ENCODE measurements at places on chromosomes 1 and 21.

DNA sequence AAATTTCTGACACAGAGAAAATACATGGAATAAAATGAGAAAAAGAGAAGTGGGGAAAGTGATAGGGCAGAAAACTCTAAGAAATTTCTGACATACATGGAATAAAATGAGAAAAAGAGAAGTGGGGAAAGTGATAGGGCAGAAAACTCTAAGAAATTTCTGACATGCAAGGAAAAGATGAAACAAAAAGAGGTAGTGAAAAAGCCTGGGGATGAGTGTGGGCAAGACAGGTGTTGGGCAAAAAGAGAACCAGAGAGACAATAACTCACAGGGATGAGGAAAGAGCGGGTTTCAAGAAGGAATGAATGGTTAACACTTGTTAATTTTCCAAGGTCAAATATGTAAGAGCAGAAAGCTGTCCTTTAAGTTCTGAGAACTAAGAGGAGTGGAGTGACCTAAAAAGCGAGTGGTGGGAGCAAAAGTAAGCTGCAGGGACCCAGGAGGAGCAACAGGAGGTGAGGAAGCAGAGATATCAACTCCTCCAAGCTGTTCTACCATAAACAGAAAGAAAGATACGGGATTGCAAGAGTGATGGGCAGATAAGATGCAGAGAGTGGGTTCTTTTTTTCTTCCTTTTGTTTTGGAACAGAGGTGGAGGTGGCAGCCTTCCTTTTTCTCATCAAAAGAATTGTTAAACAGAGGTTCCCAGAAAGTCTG, 29.9 kb upstream of the EXO1 start:
- no peak for DNase-seq

- DNase-seq: no peak
Measured at GRCh38 chr1:75711846-75712245, 12.7 kb upstream of the ACADM start.

GRCh38 chr1:198056255-198056654, 100.5 kb upstream of the NEK7 start:
- DNase-seq: no peak

- DNase-seq: no peak
Measured at GRCh38 chr1:59266927-59267293, 30.0 kb upstream of the FGGY start.

DNA sequence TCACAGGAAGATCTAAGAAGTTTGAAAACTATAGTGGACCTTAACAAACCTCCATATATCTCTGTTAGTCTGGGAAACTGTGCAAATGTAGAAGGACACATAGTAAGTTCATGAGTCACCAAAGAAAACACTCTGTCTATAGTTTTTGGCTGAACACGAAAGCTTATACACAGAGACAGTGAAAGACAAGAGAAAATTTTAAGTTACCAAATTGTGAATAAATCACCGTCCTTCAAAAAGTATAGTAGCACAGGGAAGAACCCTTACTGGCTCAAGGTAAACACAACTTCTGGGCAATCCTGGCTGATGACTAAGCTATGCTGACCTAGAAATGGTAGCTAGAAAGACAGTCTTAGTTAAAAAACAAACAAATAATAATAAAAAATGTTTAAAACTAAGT, 1057.9 kb downstream of the AMY1C start:
- no peak for DNase-seq

DNA sequence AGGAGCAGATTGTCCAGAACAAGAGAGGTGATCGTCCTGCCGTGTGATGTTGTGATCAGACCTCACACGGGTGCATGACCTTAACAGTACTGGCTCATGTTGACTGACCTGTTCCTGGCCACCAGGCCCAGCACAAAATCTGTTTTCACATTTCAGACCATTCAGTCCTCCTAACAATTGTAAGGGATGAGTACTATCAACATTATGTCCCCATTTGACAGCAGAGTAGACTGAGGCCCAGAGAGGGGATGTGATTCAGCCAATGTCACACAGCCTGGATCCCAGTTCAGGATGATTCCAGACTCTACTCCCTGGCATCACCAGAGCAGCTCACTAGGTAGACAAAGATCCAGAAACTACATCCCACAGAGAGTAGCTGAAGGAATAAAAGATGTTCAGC, 7.4 kb upstream of the TAS1R2 start:
- no peak for DNase-seq

- no peak for DNase-seq
Measured at GRCh38 chr21:39980241-39980820, 113.1 kb downstream of the PCP4 start.

DNA sequence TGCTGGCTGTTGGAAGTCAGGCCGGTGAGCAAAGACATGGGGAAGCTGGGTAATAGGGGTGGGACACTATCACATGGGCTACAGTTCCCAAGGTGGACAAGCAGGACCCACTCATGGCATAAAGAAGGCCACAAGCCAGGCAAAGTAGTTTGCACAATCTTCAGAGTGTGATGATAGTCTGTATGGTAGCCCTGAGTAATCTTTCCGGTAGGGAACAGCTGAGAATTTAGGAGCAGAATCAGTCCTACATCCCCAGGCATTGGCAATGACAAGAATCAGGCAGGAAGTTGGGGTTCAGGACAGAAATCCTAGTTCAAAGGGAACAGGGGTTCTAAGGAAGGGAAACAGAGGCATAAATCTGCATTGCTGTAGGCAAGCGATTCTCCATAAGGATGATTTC, 23.9 kb upstream of the SPATA6 start:
- DNase-seq: no peak

DNA sequence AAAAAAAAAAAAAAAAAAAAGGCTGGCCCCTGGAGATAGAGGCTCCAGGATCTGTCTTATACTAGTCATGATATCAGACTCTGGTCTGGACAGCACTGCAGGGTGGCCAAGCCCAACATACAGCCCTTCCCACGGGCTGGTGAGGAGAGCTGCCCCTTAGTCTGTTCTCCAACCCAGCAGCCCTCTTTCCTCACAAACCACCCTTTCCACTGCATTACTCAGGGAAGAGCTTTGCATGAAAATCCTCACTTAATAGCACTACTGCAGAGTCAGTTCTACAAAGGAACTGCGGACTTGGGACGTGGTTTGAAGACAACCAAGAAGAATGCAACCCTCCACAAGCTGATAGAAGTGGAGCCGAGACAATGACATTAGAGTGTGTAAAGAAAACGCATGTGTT, 5.7 kb downstream of the BCAR3 start:
- DNase-seq: no peak

DNA sequence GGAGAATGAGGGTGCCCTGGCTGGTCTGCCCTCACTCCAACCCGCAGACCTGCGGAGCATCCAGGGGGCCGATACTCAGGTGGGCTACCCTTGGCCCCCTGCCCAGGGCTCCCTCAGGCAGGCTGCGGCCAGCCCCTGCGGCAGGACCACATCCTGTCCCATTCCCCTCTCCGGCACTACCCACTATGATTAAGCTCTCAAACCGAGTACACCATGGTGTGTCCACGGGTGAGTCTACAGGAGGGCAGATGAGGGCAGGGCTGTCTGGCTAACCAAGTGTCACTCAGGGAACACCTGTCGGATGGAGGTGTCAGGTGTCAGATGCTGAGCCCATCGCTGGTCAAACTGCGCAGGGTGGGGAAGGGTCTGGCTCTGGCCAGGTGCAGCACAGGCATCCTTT, 47.2 kb downstream of the SLC66A1 start:
- no peak for DNase-seq

GRCh38 chr1:67677408-67677807, 7.6 kb upstream of the GADD45A start:
- no peak for DNase-seq

- DNase-seq: no peak
Measured at GRCh38 chr21:45799765-45800338, 156.3 kb downstream of the PCBP3 start.

GRCh38 chr1:22143065-22144033, at the start of gene WNT4:
WNT4 (minus strand) TSS chr1:22143097; CDS start chr1:22142922, 175 bp downstream.
- no peak for DNase-seq

DNA sequence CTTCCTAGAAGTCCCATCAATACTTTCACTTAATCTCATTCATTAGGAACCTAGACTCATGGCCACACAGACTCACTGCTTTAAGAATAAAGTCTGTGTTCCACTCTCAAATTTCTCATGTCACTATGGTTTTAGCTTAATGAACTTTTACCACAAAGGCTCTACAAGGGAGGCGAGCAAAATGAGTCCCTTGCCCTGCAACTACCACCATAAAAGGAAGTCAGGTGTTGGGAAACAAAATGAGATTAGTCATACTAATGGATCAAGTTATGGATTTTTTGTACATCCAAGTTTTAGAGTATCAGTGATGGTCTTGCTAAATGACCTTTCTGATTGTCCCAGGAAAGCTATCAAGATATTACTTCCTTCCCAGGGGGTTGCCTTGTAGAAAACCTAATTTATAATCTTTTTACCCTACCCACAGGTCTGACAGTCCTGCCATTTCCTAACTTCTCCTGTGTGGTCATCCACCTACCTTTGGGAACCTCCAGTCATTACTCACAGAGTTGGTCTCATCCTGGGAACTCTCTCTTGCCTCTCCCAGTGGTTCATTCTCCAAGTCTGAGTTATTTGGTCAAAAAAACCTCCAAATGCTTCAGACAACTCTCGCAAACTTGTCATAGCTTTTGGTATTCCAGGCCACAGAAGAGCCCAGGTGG, 51.8 kb upstream of the SLC16A1 start:
- no peak for DNase-seq

GRCh38 chr1:228500143-228500734, 13.1 kb downstream of the RNF187 start:
- no peak for DNase-seq

DNA sequence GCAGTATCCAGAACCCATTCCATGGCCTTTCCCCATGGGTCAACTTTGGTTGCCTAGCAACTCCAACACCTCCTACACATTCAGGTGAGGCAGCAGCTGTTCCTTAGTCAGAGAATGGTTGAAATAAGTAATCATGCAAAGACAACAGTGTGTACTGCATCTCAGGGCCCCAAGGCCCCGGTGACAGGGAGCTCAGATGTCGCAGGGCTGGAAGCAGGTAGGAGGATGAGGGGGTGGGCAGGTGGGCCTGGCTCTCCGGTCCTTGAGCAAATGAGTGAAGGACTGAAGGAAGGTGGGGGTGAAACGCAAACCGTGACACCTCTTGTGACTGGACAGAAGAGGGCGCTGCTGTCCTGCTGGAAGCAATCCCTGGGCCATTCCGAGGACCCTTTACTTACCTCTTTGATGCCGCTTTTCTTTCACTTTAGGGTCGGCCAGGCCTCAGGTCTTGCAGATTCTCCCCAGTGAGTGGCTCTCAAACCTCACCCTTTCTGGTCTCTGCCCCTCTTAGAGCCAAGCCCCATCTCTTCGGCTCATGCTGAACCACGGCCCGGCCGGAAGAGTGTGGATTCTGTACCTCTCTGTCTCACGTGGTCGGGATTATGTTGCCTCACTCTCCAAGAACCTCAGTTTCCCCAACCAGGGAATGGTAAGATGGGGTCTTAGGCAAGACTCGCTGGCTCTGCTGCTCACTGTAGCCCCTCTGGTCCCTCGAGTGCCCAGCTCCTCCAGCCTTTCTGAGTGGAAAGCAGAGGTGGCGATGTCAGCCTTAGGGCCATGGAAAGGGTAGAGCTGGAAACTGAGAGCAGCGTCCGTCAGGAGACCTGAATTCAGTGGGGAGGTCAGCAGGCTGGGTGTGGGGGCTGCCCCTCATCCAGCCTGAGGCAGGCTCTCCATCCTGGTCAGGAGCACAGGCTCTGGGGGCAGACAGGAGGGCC, 5.6 kb upstream of the KCNA10 start:
- no peak for DNase-seq

DNA sequence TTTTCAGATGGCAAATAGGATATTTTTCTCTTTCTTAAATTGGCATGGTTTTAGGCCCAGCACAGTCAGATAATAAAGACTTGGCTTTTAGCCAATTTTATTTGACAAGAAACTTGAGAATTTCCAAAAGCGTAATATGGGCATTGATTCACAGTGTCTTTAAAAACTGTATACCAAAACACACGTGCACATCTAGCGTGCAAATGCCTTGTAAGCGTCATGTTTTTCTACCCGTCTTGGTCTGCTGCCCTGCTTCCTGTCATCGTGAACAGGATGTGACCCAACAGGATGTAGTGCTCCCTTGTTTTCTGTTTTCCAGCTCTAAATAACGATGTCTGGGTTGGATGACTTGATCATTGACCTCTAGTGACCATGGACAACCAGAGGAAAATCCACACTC, 24.7 kb upstream of the SLC44A3 start:
- DNase-seq: no peak

- DNase-seq: no peak
Measured at GRCh38 chr1:156948708-156949107, 28.3 kb downstream of the LRRC71 start.

GRCh38 chr1:211305044-211305443, 21.6 kb upstream of the TRAF5 start:
- DNase-seq: no peak

GRCh38 chr1:219152751-219153150, 20.9 kb upstream of the LYPLAL1 start:
- no peak for DNase-seq

GRCh38 chr1:240385551-240385950, 226.4 kb downstream of the GREM2 start:
- no peak for DNase-seq

- no peak for DNase-seq
Measured at GRCh38 chr21:45464309-45464708, 59.3 kb downstream of the COL18A1 start.

GRCh38 chr1:156821801-156822200, 5.2 kb upstream of the SH2D2A start:
- no peak for DNase-seq

DNA sequence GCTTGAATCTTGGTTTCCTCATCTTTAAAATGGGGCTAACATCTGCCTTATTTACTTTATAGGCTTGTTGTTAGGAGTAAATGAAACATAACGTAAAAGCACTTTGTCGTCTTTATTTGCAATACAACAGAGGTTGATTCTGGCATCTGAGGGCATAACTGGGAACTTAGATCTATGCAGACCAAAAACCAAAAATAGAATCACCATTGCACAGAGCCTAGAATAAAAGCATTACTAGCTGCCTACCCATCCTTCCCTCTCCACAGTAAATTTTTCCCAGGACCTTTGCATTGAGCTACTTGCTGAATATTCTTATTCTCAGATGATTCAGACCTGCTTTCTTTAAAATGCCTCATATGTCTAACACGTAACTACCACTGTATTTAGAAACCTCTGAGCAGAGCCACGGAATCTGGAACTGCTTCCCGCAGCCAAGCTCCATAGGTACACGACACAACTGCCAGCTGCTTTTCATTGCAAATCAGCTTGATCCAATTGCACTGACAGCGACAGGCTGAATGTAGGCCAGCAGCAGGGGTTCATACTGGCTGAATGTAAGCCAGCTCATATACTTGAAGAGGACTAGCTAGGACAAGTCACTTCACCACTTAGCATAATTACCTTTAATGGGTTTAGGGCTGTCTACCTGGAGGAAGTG, 33.2 kb upstream of the SERBP1 start:
- DNase-seq: no peak

GRCh38 chr1:12294076-12294475, 64.2 kb downstream of the VPS13D start:
- DNase-seq: no peak

- no peak for DNase-seq
Measured at GRCh38 chr1:233269656-233270055, 25.9 kb downstream of the PCNX2 start.

Data from T-cell (primary cell).